ENCODE measurements at places on chromosomes 4 and X.

- DNase-seq = no peak
Observed at GRCh38 chrX:101028562-101028961, 23.3 kb downstream of the TRMT2B start.

- peak; percentile 12 for DNase-seq
Observed at GRCh38 chr4:128862608-128863311, 53.3 kb downstream of the JADE1 start.

GRCh38 chr4:90122355-90122748 lies 4.8 kb upstream of the CCSER1 start:
- DNase-seq = no peak

- DNase-seq = no peak
Observed at GRCh38 chr4:113593400-113594230, 167.9 kb downstream of the CAMK2D start.

- no peak for DNase-seq
Observed at GRCh38 chr4:3531318-3531878, 824 bp downstream of the LRPAP1 start.

DNA sequence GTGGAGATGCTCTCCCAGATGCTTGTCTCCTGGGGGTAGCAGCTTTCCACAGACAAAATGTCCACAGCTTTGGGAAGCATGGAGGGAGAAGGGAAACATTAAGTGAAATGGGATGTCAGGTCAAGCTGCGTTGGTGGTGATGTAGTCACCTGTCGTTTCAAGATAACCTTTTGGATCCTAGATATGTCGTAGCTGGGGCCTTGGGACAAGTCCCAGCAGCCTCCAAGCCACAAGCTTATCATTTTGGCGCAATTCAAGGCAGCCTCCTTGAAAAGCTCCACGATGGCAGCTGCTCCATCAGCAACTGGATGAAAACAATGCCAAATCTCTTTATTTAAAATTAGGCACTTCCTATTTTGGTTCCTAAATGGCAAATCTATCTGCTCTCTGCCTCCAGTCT lies 52.0 kb downstream of the RTL9 start:
- DNase-seq = no peak

- no peak for DNase-seq
Observed at GRCh38 chr4:88583631-88584470, 8.4 kb upstream of the HERC3 start.

DNA sequence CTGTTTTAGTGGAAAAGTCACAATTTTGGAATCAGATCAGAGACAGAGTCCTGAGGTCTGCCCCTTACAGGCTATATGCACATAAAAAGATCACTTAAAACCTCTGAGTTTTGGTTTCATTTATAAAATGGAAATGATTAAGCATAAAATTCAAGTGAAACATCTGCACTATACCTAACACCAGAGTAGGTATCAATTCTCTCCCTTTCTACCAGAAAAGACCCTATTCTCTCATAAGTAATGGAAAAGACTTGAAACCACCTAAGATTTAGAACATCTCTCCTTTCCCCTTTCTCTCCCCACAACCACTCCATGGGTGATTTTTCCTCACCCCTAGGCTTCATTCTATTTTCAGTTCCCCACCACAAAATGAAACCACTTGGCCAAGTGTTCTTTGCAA lies 907 bp downstream of the LHFPL1 start:
- no peak for DNase-seq

GRCh38 chr4:23547601-23548000 lies 342.2 kb downstream of the PPARGC1A start:
- DNase-seq = no peak

GRCh38 chr4:84258905-84259830 lies 239.9 kb downstream of the NKX6-1 start:
- no peak for DNase-seq

- DNase-seq = no peak
Observed at GRCh38 chr4:67234296-67234695, 311.0 kb downstream of the CENPC start.

GRCh38 chrX:1401611-1402430 lies 9.9 kb upstream of the SLC25A6 start:
- DNase-seq = no peak

GRCh38 chr4:185542626-185543315 lies 7.5 kb upstream of the PDLIM3 start:
- no peak for DNase-seq

DNA sequence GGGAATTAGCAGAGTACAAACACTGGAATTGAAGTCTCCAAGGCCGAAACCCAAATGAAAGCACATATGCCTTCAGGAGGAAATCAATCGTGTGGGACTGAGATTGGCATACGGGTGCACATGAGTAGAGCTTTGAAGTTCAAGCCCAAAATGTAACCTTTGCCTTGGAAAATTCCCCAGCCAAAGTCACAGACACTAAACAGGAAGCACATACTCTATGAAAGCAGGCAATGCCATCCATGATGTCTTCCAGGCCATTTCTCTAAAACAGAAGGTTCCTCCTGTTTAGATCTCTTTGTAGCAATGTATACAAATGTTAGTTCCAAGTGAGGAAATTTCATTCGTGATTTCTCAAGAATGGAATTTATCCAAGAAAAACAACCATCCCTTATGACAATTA lies 162.5 kb downstream of the COL4A6 start:
- DNase-seq = no peak

- no peak for DNase-seq
Observed at GRCh38 chrX:23554304-23554703, 113.0 kb upstream of the PRDX4 start.

- no peak for DNase-seq
Observed at GRCh38 chr4:102416765-102417164, 71.5 kb upstream of the SLC39A8 start.

GRCh38 chr4:77349796-77350195 lies 192.8 kb downstream of the CCNG2 start:
- no peak for DNase-seq

GRCh38 chr4:16196482-16197393 lies 29.5 kb downstream of the TAPT1 start:
- no peak for DNase-seq

DNA sequence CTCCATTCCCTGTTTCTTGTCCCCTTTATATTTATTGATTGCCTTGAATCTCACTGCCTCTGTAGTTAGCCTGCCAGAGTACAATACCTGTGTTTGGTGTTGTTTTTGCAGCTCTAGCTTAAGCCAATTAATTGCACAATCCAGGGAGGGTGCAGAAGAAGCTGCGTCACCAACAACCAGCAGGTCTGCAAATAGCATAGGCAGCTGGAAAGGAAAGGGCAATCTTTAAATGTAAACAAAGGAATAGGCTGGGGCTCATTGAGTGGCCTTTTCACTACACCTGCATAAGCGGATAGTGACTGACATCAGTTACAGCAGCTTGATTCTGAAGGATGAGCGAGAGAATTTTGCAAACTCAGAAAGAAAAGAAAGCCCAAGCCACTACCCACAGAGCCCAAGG lies 106.8 kb upstream of the RAI2 start:
- no peak for DNase-seq

GRCh38 chrX:74246524-74246923 lies 57.5 kb upstream of the ZCCHC13 start:
- DNase-seq = no peak

- DNase-seq = no peak
Observed at GRCh38 chr4:7808752-7809151, 130.9 kb downstream of the AFAP1 start.

GRCh38 chr4:92864096-92864495 lies 560.3 kb downstream of the GRID2 start:
- DNase-seq = no peak

DNA sequence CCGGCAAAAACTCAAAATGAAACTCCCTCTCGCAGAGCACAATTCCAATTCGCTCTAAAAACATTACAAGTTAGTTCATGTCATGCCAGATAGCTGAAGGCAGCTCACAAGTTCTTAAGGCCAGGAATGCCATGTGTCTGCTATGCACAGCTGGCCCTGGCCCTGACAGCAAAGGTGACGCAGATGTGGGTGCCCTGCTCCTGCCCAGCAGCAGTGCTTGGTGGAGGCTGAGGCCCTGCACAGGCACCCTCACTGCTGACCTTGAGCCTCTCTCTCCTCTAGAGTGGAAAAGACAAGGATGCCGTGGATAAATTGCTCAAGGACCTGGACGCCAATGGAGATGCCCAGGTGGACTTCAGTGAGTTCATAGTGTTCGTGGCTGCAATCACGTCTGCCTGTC lies 2.9 kb downstream of the S100P start:
- no peak for DNase-seq

GRCh38 chr4:11565899-11566298 lies 137.2 kb upstream of the HS3ST1 start:
- no peak for DNase-seq

DNA sequence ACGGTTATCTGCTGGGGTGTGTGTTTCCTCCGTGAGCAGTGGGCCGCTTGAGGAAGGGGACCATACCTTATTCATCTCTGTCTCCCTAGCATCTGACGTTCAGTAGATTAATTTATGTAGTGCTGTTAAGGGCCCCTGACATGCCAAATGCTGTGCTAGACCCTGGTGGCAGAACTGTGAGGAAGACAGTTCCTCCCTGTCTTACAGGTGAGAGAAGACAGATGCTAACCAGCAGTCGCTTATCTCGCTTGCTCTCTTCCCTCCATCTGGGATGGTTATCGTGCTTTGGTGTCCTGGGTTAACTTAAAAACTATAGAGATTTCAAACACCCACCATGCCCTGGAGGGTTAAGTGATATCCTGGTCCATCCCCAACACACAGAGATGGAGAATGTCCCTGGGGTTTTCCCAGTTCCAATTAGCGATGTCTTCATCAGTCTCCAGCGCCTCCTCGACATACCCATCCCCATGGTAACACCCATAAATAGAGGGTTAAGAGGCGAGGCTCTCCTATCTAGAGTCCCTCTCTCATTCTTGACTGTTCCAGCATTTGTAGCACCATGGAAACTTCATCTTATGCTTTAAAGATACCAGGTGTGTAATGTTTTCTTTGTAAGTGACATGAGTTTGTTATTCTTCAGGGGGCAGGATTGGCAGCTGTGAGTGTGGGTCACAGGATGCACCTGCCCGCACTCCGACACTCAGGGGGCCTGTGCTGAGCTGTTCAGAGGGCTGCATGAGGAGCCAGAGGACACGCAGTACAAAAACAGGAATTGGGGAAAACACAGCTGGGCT lies 135.2 kb downstream of the STK32B start:
- DNase-seq = no peak

- DNase-seq = no peak
Observed at GRCh38 chrX:119512146-119512800, 44.0 kb downstream of the SLC25A5 start.

DNA sequence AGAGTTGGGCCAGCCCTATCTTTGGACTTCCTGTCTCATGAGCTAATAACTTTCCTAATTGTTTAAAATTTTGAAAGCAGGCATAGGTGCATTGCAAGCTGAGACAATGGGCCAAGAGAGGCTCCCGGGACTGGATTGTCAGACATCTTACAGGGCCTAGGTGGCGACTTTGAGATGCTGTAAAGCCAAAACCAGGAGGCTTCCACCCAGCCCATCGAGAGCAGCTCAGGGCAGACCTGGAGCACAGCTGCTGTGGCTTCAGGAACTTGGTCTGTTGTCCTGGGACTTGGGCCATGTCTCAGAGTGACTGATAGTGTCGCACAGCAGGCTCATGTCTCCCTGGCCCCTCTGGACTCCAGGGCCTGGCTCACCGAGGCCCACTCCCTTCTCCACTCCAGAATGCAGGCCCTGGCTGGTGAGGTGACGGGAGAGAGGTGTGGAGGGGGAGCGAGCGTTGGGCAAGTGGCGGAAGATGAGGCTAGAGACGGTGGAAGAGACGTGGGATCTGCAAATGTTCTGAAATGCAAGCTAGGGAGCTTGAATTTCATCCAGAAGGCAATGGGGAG lies 24.1 kb upstream of the MTM1 start:
- no peak for DNase-seq

DNA sequence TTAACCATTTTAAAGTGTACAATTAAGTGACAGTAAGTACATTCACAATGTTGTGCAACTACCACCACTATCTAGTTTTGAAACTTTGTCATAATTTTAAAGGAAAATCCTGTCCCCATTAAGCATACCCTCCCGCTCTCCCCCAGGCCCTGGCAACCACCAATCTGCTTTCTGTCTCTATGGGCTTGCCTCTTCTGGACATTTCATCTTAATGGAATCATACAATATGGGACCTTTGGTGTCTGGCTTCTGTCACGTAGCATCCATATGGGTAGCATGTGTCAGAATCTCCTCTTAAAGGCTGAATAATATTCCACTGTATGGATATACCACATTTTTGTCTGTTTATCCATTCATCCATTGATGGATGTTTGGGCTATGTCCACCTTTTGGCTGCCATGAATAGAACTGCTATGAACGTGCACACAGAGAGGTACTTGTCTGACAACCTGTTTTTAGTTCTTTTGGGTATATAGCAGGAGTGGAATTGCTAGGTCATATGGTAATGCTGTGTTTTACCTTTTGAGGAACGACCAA lies 61.5 kb downstream of the ELF4 start:
- no peak for DNase-seq

- DNase-seq = no peak
Observed at GRCh38 chr4:102400898-102401297, 55.6 kb upstream of the SLC39A8 start.

- DNase-seq = no peak
Observed at GRCh38 chrX:150570512-150570911, 2.1 kb downstream of the MTM1 start.

DNA sequence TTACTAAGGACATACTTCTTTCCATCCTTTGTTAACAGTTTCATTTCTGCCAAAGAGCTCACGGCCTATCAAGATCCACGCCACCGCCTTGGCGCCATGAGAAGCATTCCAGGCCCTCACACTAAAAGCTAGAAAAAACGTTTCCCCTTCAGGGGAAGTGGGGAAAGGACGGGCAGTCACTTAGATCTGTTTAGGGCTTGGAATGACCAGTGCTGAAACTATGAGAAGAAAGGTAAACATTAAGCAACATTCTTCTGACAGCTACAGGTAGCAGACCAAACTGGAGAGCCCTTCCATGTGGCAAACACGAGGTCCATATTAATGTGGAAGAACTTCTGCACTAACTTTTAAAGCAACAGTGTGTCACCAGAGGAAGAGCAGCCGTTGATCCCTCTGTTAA lies 146.7 kb downstream of the SH3KBP1 start:
- DNase-seq = no peak

GRCh38 chr4:8940792-8941491 lies 69.3 kb upstream of the HMX1 start:
- no peak for DNase-seq

- no peak for DNase-seq
Observed at GRCh38 chr4:2593003-2593402, 56.6 kb downstream of the FAM193A start.

- DNase-seq = no peak
Observed at GRCh38 chrX:43956034-43956433, 17.2 kb downstream of the NDP start.

DNA sequence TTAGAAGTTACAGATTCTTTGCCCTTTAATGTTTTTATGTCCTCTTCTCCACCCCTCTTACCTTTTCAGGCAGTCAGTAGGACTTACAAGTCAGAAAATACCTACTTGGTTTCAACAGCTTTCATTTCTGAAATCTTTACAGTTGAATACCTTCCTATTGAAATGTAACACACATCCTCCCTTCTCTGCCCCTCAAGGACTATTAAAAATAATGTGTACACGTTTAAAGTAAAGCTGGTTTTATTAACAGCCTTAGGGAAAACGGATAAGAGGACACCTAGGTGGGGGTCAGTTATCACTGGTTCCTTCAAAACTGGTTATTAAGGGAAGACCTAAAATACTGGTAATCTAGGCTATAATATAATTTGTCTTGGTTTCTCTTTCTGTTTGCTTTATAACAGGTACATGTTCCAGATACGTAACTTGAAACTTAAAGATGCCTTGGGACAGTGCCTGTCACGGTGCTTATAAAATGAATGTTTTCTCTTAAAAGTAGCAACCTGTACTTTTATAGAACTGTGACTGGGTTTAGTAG lies 1.8 kb downstream of the CCSER1 start:
- DNase-seq = no peak
